Brain microvascular endothelial cell (primary cell): ENCODE measurements at places on chromosomes 1 and 21.

DNA sequence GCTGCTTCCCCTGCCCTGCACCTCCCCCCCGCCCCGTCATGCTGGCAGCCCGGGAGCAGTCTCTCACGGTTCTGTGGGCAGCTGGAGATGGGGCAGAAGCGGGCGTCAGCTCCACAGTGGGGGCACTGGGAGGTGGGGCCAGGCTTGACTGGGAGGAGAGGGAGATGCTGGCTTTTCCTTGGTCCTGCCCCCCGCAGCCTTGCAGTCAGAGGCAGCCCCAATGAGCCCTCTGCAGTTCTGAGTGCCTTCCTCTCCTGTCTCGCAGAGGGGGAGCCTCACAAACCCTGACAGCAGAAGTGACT, 21.7 kb downstream of the ARHGEF10L start:
- no peak for DNase-seq

DNA sequence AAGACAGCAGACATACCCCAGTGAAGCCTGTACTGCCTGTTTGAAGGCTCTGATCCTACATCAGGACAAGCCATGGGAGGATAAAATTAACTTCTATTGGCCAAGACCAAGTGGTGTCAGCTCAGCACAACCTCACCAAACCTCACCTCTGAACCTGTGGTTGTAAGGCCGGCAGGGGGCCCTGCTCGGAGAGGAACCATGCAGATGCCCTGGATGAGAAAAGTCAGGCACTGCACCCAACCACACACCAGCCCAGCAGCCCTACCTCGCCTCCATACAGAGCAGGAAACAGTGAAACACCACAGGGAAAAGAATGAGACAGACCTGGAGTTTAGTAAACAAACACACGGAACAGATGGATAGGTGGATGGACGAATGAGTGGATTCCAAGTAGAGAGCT, 70.0 kb upstream of the PAX7 start:
- no peak for DNase-seq

DNA sequence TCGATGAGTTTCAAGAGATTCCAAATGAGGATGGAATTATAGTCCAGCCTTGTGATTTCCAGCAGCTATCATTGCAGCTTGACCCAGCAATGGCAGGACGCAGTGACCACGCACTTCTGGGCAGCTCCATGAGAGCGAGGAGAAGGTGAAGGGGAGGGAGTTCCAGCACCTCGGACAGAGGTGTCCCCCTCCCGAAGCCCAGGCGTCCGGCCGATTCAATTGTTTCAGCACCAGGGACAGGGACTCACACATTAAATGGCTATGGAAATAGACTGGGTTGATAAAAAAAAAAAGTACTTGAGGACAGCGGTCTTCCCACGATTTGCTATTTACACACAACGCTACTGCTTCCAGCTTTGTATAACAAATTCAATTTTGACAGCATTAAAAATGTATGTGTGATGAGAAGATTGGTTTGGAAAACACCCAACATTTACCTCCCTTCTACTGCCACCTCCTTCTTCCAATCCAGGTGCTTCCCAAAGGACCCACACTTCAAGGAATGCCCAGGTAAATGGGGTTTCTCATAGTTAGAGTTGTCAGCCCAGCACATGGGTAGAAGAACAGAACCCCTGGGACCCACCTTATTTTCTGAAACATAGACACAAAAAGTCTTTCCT, 71.8 kb downstream of the DISP3 start:
- peak; percentile 71 for DNase-seq

- no peak for DNase-seq
Observed at GRCh38 chr1:116325104-116325503, 47.9 kb upstream of the ATP1A1 start.

DNA sequence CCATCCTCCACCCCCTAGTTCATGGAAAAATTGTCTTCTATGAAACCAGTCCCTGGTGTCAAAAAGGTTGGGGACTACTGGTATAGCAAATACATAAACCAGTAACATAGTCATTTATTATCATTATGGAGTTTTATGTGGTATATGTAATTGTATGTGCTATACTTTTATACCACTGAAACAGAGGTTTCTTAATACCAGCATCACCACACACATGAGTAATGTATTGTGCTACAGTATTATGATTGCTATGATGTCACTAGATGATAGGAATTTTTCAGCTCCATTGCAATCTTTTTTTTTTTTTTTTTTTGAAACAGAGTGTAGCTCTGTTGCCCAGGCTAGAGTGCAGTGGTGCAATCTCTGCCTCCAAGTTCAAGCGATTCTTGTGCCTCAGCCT, 5.7 kb upstream of the PAXBP1 start:
- DNase-seq, result no peak

GRCh38 chr21:41819856-41820281, 53.0 kb upstream of the RIPK4 start:
- no peak for DNase-seq
